ENCODE measurements at places on chromosomes 6 and 20.
A peak's percentile ranks its signal among the peaks of the same experiment; 100 is the strongest.

DNA sequence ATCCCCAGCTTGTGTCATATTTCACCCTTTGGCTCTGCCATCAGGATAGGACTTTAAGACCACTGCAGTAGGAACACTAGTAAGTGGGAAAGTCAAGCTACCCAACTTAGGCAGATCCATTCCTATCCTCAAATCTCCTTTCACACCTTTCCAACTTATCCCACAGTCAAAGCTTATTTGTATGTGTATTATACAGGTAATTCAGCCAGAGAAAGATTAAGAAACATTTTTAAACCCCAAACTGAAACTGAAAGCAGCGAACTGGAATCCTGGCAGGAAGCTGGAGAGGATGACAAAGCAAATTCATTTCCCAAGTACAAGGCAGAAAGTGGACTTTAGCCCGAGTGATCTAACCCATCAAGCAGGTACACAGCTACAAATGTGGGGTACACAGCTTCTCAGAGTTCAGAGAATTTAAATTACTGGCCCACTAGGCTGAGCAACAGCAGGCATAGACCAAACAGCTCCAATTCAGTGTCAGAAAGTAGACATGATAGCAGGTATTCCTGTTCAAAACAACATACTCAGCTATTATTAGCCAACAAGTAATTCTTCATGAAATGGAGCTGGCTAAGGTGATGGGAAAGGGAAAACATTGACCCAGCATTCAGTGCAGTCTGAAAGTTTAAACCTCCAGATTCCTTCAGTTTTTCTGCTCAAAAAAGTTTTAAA is 39.1 kb downstream of the ILRUN start:
- no peak for DNase-seq

GRCh38 chr6:151018046-151018445 is 152.5 kb downstream of the MTHFD1L start:
- no peak for DNase-seq

DNA sequence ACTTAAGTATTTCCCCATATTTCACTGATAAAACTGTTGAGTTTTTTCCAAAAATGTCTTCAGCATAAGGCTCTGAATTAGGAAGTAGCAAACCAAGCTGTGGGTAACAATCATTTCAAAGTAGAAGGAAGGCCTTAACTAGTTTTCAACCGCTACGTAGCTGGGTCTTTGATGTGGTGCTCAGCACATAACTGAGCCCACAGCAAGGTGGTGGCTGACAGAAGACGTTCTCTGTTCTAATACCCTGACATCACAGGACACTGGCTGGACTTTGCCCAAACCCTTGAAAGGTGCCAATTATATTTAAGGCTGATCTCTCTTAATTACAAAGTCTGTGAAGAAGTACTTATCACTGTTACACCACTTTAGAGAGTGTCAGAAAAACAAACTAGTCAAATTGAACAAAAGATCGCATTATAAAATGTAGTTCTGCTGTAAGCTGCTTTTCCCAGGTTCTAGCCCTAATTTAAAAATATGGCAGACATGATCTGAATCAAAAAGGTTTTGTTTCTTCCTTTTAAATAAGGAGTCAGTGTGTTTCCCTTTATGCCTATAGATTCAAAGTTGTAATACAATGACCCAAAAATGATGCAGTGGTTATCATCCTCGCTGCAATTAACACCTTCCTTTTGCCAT is 26.7 kb downstream of the MAN1A1 start:
- peak; percentile 16 for DNase-seq

DNA sequence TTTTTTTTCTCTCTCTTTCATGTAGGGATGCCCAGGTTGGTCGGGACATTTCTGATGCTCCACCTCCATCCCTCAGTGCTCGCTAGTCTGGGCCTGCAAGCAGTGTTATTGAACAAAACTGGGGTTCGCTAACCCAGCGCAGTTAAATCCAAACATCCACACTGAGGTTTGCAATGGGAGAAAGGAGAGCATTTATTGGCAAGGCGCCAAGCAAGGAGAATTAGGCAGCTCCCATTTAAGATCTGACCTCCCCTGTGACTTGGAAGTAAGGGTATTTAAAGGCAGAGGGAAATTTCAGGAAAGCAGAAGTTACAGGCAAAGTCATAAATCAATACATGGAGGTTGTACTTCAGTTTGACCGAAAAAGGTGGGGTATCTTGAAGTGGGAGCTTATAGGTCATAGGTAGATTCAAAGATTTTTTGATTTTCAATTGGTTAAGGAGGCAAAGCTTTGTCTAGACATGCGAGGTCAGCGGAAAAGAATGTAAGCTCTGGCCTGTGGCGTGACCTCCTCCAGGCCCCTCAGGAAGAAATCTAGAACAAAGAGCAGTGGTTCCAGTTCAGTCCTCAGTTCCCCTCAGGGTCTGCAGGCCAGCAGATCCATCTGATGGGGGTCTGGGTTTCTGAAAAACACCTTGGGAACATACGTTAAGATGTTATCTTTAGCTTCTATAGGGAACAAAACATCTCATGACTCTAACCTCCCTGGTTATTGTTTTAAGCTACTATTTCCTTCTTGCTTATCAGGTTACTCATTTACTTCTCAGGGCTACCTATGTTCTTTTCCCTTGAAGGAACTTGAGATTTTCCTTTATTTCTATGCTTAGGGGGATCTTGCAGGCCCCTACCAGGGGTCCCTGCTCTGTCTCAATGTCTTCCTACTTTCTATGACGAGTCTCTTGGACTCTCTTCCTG is 66.0 kb upstream of the KIF16B start:
- DNase-seq: no peak

DNA sequence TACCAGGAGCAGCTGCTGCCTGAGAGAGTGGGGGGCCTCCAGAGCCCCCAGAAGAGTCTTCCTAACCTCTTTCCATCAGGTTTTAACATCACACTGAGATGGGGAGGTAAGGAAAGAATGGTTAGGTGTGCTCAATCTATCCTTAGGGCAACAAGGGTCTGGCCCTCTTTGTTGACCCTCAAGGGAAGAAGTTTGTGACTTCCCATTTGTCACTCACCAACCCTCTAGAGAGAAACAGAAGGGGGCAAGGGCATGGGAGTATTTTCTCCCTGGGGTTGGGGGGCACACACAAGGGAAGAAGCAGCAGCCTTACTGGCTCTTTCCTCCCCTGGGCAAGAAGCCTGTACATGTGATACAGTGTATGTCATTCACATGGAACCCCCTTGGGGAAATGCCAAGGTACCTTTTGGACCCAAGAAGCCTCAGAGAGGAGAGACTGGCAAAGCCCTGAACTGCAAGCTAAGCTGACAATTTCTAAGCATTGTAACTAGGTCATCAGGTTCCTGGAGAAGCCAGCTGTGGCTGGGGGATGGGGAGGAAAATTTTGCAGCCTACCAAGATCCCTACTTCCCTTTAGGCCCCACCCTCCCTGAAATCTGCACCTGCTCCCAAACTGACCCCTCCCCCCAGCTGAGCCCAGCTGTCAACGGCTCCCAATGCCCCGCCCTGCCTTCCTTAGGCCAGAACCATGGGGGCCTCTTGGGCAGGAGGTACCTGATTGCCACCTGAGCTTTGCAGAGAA is 14.5 kb downstream of the BCL2L1 start:
- no peak for DNase-seq

GRCh38 chr20:20196610-20197009 is 144.3 kb downstream of the CFAP61 start:
- no peak for DNase-seq

- DNase-seq: no peak
These were observed 34.3 kb downstream of the GJA10 start for GRCh38 chr6:89928604-89929003.

- no peak for DNase-seq
These were observed 367.3 kb upstream of the POU3F2 start for GRCh38 chr6:98467091-98467490.

GRCh38 chr6:147821295-147821897 is 312.9 kb downstream of the SAMD5 start:
- no peak for DNase-seq

DNA sequence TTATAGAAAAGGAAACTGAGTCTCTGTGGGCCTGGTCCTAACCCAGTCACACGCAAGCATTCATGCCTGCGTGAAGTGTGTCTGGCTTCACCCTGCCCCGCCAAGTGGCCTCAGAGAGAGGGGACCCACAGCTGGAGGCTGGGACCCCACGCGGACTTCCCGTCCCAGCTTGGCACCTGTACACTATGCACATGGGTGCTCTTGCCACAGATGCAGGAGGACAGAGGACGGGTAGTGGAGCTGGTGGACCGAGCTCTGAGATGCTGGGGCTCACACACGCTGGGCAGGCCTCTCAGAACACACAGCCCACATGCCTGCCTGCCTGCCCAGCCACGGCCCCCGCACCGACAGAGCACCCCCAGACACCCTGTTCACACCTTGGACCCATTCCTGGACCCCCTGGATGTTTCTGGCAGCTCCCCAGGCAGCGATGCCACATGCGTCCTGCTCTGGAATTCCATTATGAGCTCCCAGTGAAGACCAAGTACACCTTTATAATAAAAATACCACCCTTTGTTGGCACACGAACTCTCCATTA is 24.9 kb upstream of the SMOC2 start:
- DNase-seq: no peak

GRCh38 chr6:43089874-43090558 is 13.9 kb downstream of the PTK7 start:
- no peak for DNase-seq

DNA sequence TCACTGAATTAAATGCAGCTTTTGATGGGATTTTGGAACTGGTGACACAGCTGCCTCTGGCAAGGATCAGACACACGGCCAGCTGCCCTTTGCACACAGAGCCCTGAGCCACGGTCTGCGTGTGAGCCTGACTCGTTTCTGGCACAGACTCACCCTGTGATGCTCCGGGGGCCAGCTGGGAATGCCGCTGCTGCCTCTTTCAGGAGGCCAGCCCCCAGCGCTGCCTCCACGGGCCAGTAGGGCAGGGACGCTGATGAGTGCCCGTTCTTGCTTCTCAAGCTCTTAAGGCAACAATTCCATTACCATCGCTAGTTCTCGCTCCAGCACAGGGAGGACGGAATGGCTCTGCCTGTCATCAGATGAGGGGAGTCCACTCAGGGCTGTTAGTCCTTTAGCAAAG is 61.6 kb downstream of the IRF4 start:
- DNase-seq: no peak

- DNase-seq: no peak
These were observed 37.7 kb upstream of the RNF8 start for GRCh38 chr6:37316071-37316470.

- DNase-seq: no peak
These were observed 32.1 kb upstream of the RAB23 start for GRCh38 chr6:57254055-57254717.

DNA sequence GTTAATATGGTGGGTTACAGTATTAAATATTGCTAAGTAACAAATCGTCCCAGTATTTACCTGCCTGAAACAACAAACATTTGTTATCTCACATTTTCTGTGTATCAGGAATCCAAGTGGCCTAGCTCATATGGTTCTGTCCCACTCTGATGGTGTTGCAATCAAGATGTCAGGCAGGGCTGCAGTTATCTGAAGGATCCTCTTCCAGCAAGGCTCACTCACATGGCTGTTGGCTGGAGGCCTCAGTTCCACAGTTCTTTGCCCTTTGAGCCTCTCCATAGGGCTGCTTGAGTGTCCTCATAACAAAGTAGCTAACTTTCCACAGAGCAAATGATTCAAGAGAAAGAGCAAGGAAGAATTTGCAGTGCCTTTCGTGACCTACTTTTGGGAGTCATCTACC is 17.7 kb downstream of the RAB22A start:
- DNase-seq: no peak

- no peak for DNase-seq
These were observed 117.1 kb downstream of the IRF4 start for GRCh38 chr6:508614-509013.

GRCh38 chr6:62775427-62776022 is 435.7 kb upstream of the FKBP1C start:
- DNase-seq: no peak

GRCh38 chr20:46757754-46758678 is 48.6 kb downstream of the SLC2A10 start:
- DNase-seq: peak; percentile 15

DNA sequence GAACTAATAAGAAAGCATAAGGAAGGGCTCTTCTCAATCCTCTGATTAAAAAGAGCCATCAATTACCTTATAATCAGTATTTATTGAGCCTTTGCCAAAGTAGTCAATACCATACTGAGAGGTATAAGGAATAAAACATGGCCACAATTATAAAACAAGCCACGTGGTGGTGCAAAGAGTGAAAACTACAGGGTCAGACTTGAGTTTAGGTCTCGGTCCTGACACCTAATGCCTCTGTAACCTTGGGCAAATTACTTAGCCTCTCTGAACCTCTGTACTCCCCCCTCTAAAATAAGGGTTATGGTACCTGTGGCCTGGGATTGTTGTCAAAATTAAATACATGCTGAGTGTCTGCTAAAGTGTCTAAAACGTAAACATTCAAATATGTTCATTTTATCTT is 11.8 kb downstream of the TRIM10 start:
- no peak for DNase-seq

DNA sequence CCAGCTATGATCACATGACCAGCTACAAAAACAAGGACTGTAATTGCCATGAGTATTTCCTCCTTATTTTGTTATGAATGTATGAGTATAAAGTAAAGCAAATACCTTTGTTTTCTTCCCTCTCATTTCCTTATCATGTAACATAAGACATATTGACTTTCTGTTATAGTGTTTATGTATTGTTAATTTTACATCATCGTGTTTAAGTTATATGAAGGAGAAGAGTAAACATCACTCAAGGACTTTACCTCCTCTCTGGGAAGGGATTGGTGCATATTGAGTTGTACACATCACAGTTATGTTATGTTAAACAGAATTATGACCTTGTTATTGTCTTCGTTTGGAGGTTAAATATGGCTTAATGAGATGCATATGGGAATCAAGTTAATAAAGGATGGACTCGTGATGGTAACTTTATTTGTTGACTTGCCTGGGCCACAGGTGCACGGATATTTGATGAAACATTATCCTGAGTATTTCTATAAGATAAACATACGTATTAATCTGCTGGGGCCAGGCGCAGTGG is 57.3 kb upstream of the CNKSR3 start:
- no peak for DNase-seq

- DNase-seq: no peak
These were observed 10.6 kb downstream of the PGK2 start for GRCh38 chr6:49776444-49776843.

DNA sequence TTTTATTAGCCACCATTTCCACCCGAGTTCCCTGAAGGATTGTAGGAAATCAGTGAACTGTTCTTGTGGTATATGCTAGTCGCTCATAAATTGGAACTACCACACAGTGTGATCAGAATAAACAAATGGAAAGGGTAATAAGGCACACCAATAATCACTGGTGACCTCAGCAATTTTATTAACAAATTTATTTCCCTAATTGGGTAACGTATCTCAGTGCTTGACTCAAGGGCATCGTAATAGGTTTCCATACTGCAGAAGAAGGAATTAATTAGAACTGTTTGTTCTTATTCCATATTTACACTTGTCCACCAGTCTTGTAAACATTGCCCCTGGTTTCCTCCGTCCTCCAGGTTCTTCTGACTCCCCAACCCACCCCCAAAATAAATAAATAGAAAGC is 10.0 kb upstream of the UQCC2 start:
- DNase-seq: no peak

GRCh38 chr20:42961771-42962170 is 227.9 kb downstream of the PTPRT start:
- DNase-seq: no peak

Data from effector CD4-positive, alpha-beta T cell (primary cell).